H9 (cell line): ENCODE measurements at places on chromosomes 5 and 9.

DNA sequence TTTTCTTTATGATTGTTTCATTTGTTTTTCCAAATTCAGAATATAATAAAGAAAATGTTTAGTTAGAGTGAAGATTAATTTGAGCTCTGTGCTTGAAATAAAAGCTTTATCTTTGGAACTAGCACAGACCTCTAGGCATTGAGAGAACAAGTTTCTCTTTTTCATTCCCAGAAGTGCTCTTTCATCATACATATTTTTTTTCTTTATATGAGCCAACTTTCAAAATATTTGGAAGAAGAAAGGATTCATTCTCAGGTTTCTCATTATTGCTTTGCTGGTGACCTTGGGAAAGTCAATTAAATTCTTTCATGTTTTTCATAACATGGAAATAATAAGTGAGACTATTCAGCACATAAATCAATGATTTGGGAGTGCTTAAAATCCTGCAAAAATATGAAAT is 16.8 kb downstream of the CTXN3 start:
- DNase-seq: no peak

- no peak for DNase-seq
Measured at GRCh38 chr9:87842878-87843585, 39.6 kb upstream of the SPATA31E1 start.

GRCh38 chr5:41863871-41864486 is 6.2 kb downstream of the OXCT1 start:
- no peak for DNase-seq

GRCh38 chr5:148374690-148375360 is 8.9 kb upstream of the FBXO38 start:
- peak; percentile 77 for DNase-seq

GRCh38 chr9:126704892-126705766 is 91.4 kb downstream of the LMX1B start:
- peak; percentile 87 for DNase-seq

- no peak for DNase-seq
Measured at GRCh38 chr5:168842571-168843205, 263.5 kb upstream of the PANK3 start.

- no peak for DNase-seq
Measured at GRCh38 chr5:160009591-160009989, 651 bp downstream of the TTC1 start.

DNA sequence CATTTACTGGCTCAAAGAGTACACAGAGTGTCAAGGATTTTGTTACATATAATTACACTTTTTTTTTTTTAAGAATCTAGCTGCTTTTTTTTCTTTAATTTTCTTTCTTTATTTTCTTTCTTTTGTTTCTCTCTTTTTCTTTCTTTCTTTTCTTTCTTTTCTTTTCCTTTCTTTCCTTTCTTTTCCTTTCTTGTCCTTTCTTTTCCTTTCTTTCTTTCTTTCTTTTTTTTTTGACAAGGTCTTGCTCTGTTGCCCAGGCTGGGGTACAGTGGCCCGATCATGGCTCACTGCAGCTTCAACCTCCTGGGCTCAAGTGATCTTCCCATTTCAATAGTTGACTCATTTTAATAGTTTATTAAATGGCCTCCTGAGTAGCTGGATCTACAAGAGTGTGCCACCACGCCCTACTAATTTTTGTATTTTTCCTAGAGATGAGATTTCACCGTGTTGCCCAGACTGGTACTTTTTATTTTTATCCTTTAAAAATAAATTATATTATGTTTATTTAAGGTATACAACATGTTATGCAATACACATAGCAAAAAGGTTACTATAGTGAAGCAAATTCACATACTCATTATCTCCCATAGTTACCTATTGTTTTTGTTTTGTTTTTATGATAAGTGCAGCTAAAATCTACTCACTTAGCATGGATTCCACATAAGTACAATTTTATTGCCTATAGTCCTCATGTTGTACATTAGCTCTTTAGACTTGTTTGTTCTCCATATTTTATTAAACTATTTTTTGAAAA is 381.5 kb upstream of the KLF4 start:
- no peak for DNase-seq

DNA sequence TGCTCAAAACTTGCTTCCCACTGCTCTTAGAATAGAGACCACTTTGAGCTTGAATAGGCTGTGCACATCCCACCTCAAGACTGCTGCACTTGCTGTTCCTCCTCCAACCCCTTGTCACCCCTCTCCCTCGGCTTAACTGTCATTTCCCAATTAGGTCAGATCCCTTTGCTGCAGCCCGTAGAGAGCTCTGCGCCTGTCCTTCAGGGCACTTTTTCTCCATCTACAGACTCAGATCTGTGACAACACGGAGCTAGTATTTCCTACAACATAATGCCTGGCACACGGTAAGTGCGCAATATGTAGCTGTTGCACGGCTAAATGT is 485 bp upstream of the HABP4 start:
- DNase-seq: no peak

DNA sequence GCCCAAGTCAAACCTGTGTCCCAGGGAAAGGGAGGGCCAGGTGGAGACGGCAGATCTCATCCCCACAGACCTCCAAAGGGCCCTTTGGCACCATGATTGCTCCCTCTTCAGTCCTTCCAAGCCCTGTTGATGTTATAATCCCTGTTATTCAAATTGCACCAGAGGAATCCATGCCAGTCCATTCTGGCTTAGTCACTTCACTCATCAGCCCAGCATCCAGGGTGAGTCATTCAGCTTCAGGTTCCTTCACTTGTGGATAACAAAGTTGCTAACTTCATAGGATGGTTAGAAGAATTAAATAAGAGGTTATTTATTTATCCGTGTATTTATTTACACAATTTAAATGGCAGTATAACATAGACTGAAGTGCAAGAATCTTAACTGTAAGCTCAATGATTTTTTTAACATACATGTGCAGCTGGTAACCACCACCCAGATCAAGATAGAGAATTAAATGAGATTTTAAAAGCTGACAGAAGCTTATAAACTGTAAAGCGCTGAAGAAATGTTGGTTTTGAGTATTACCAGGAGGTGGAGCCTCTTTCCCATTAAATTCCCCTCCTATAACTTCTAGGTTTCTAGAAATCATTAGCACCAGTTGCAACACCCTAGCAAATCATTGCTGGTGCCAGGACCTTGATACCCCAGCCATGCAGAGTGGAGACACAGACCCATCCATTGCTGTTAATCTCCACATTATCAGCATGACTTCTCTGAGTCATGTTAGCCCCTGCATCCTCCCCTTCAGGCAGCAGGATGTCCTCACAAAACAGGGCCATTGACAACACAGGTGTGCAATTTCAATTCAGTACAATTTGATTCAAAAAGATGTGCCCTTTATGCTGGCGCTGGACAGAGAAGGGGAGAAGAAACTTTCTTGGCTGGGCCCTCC is 77.4 kb downstream of the SEC61B start:
- DNase-seq: no peak

- peak; percentile 82 for DNase-seq
Measured at GRCh38 chr9:111597852-111598732, 1.4 kb downstream of the PTGR1 start.

DNA sequence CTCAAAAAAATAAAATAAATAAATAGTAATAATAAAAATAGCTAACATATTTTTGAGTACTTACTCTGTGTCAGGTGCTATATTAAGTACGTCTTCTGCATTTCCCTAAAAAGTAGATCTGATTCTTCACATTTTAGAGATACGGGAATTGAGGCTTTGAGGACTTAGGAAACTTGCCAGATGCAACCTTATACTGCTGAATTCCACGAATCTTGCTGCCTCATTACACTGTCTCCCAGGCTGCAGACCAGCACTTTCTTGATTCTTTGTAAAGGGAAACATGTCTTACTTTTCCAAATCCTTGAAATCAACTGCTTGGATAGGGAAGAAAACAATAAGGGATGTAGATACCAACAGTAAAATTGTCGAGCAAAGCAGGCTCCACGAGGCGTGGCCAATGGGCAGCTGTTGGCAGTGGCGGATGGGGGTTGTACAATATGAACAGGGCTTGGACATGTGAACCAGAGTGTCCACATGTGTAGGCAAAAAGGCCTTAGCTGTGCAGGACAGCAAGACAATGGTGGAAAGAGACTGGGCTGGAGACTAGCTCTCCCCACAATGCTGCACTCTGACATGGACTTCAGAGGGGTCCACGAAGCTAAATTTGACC is 124.3 kb upstream of the RAI14 start:
- DNase-seq: no peak

- DNase-seq: no peak
Measured at GRCh38 chr5:10352430-10353240, 860 bp upstream of the MARCHF6 start.

GRCh38 chr5:97544240-97544639 is 361.2 kb upstream of the RIOK2 start:
- no peak for DNase-seq

DNA sequence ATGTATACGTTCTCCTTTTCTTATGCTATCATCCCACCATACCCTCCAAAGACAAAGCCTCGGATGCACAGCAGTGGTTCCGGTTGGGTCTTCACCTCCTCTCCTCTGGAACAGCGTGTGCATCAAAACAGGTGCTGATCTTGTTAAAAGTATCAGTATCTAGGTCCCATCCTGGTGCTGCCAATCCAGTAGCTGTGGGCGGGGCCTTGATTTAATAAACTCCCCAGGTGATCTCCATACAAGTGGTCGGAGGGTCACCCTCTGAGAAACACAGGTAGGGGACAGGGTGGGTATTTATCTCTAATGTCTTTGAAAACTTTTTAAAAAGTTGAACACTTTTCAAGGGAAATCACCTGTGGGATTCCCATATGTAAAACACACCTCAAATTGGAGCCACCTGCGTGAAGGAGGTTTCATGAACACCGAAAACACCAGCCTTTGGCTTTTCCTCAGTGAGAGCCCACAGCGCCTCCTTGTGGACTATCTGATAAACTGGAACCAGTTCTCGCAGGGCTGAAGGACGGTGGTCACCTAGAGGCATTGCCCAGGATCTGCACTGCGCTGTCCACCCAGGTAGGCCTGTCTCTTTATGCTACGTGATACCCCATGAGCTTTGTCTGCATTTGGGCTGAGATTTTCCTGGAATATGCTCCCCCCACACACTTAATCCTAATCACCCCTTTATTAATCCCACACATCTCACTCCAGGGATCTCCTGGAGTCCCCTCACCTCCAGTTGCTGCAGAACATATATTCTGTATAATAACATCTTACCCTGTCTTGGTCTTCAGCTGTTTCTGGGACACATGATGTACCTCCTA is 80.5 kb upstream of the EPB41L4B start:
- peak; percentile 85 for DNase-seq

GRCh38 chr5:17928581-17928981 is 294.3 kb downstream of the TAF11L14 start:
- no peak for DNase-seq

- no peak for DNase-seq
Measured at GRCh38 chr5:173538018-173538417, 78.4 kb downstream of the BOD1 start.

DNA sequence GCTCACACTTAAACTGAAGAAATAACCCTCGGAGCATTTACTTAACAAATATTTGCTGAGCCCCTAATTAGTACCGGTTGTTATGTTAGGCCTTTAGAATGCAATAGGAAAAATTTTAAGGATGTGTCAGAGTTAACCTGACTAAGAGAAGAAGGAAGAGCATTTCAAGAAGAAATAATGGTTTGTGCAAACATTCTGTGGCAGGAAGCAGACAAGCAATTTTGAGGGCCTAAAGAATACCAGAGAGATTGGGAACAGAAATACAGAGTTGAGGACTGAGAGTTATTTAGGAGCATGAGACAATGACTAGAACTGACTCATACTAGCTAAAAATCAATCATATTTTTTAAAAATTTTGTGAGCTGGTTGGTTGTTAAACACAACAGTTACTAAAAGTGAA is 218.8 kb downstream of the PRR16 start:
- no peak for DNase-seq

- DNase-seq: peak; percentile 73
Measured at GRCh38 chr9:109192732-109193361, 25.8 kb upstream of the FRRS1L start.

GRCh38 chr5:107675201-107675600 is 4.5 kb upstream of the EFNA5 start:
- no peak for DNase-seq

DNA sequence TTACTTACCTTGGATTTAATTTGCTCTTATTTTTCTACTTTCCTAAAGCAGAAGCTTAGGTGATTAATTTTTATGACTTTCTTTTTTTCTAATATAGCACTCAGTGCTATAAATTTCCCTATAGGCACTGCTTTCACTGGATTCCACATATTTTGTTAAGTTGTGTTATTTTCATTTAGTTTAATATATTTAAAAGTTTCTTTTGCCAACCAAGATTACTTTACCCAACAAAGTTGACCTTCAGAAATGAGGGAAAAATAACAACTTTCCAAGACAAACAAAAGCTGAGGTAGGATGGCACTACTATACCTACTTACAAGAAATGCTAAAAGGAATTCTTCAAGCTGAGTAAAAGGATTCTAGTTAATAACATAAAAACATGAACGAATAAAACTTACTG is 8.8 kb upstream of the IFNB1 start:
- no peak for DNase-seq

- DNase-seq: no peak
Measured at GRCh38 chr9:130993303-130994030, 15.5 kb upstream of the LAMC3 start.

DNA sequence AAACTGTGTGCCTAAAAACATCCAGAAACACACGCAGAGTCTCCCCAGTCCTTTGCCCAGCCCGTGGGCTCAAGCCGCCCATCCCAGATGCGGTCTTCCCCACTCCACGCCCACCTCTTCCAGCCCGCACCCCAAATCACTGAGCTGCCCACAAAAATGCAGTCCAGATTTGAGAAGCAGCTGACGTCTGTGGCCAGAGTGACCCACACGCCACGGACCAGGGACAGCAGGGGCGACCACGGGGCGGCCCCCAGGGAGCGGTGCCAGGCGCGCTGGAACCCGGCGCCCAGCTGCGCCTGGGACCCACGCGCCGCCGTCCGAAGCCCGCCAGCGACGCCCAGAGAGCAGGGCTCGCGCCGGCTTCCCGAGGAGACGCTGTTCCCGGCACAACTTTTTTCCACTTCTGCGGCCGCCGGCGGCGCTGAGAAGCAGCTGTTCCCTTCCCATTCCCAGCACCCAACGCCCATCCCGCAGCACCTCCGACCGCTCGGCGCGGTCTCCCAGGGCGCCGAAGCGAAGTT is 674 bp downstream of the LHFPL2 start:
- DNase-seq: peak; percentile 47

DNA sequence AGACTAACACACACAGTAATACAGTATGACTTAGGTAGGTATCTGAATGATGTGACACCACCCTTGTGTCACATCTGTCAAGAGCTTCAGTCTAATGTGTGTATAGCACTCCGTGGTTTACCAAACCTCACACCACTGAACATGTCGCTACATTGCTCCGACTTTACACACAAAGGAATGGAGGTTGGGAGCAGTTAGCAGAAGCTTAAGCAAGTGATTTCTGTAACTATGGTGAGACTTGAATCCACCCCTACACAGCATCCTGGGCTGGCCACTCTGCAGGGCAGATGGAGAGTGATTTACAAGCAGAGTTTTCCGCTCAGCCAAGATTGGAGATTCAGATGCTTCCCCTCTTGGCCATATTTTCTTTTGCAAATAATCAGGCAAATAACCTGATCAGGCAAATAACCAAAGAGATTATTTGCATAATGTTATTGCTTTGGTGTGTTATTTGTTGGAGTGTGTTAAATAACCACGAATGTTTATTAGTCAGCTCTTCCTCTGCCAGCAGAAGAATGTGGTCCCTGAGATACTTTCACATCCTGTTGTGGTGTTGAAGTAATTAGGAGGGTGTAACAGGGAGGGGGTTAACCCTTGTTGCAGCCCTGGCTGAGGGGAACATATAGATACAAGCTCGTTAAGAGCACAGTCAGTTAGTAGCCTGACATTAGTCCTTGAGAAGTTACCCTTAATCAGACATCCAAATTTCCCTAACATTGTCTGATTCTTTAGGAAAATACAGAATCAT is 92.8 kb downstream of the SNX18 start:
- no peak for DNase-seq
